ENCODE measurements at places on chromosomes 3 and 15.

- DNase-seq, result no peak
Measured at GRCh38 chr3:159146392-159146791, 344.5 kb downstream of the MFSD1 start.

GRCh38 chr15:66774001-66774814, 72.2 kb downstream of the SMAD6 start:
- no peak for DNase-seq

DNA sequence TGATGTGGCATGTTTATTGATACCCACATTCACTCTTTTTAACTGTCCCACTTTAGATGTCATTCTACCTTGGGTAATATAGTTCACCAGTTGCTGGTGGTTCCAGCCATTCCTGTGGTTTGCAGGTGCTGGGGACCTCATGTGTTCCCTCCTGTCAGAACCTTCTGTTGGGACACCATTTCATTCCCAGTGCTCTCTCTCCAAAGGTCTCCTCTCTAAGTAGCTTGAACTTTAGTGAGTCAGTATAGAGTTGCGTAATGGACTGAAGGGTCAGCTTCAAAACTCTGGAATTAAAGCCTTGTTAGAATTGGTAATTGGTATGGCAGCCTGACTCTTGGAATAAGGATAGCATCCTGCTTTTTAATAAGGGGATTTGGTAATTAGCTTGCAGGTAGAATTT, 108.5 kb downstream of the PLCL2 start:
- no peak for DNase-seq

DNA sequence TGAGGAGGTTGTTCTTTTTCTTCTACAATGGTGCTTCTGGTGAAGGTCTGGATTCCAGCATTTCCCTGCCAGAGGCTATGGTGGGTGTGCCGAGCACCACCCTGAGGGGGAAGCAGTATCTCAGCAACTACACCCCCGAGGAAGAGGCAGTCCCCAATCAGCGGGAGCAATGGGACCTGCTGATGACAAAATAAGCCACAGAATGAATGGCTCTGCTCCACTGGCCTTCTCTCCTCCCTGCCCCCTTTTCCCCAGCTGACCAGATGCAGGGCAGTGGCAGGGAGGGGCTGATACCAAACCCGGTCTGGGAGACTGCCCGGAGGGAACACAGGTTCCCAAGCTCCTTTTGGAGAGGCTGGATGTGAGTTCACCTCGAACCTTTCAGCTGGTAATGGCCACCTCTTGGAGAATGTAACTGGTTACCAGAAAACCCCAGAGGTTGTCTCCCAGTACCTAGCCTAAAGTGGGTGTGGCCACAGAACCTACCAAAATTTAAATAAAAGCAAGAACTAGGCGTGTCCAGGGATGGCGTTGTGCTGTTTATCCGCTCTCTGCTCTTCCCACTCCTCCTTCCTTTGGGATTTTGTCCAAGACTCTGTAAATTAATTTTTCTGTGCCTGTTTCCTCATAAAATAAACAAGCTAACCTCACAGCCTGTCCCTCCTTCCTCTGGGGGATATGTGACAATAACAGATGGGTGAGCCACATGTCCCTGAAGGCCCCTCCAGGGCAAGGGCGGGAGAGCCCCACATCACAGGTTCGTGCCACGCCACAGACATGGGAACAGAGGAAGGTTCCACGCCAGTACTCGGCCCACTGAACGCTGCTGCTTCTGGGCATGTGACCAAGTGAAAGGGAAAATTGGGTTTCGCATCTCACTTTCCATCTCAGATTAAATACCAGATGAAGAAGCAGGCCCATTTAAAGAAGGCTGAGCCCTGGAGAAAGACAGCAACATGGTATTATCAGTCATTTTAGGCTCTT, 35.1 kb upstream of the SPTBN5 start:
- DNase-seq, result no peak

DNA sequence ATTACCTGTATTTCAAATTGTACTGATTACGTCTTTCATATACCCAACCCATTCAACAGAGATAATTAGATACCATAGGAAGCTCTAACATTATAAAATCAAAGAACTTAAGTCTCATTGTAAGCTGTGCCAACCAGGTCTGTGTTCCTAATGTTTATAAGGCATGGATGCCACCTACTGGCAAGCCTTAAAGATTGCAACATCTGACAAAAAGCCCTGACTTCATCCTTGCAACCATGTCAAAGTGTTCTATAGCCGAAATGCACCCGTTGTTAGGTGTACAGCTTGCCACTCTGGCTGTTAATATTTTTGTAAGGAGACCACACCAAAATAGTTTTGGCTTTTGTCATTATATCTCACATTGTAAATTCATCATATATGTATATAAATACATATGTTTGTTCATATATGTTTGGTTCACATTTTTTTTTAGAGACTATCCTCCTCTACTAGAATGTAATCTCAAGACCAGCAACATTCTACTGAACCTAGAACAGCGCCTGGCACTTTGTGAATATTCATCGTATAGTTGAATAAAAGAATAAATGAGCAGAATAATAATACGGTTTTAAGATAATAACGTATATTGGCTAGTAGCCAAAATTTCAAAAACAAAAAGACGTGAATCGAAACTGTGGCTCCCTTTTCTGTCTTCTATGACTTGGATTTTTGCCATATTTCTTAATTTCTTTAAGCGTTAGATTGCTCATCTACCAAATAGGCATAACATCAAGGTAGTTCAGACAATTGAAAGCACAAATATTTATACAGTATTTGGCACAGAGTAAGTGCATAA, 258.1 kb downstream of the TBL1XR1 start:
- DNase-seq, result no peak
